ENCODE measurements at places on chromosomes 7 and 10.

DNA sequence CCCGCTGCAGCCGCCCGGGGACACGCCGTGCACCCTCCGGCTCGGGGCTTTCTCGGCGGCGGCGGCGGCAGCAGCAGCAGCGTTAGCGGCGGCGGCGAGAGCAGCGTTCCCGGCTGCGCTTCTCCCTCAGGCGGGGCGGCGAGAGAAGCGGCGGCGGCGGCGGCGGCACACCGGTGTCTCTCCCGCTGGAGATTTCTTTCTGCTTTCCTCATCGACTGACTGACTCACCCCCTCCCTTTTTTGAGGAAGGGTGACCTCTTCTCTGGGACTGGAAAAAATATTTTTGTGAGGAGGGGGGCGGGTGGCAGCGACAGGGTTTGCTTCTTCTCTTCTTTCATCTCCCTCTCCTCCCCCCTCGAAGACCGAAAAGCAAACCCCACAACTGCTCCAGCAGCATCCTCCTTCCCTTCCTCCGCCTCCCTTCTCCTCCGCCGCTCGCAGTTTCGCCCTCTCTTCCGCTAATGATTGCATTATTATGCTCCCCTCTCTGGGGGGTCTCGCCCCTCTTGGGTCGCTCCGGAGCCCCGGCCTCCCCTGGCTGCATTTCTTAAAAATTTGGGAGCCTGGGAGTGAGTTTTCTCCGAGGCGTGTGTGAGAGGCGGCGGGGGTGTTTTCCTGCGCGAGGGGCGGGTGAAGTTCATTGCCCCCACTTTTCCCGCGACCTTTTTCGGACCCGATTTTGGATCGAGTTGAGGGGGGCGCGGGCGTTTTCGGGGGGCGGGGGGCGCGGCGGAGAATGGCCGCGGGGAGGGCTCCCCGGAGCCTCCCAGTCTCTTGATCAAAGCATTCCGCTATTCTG, 411 bp downstream of the AUTS2 start:
- DNase-seq, result no peak

DNA sequence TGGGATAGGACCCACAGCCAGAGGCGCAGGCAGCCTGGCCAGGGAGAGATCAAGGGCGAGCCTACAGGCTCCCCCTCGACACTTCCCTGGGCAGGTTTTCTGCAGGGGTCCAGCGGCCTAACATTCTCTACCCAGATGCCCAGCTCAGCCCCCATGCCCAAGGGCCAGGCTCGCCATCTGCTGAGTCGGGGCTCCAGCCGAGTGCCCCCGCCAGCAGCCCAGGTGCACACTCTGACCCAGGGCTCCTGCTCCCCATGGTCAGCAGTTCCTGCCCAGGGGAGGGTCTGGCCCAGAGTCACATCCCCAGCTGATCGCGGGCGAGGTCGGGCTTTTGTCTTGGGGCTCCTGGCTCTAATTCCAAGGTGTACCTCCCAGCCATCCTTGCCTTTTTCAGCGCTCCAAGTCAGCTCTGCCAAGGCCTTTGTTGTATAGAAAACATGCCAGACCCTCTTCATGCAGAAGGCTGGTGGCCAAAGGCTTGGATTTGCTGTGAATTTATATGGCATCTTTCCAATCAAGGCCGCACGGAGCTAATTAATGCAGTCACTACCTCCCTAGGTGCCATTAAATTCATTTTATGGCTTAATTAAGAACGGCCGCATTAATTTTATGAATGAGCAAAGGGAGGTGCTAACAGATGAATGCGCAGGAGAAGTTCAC, 120.6 kb downstream of the LRRC18 start:
- DNase-seq, result no peak

GRCh38 chr10:71893920-71894319, 42.9 kb upstream of the PSAP start:
- no peak for DNase-seq

- no peak for DNase-seq
These were observed 64.4 kb downstream of the BPGM start for GRCh38 chr7:134710854-134711624.

GRCh38 chr7:37943905-37944736, 23.7 kb downstream of the EPDR1 start:
- DNase-seq, result no peak

DNA sequence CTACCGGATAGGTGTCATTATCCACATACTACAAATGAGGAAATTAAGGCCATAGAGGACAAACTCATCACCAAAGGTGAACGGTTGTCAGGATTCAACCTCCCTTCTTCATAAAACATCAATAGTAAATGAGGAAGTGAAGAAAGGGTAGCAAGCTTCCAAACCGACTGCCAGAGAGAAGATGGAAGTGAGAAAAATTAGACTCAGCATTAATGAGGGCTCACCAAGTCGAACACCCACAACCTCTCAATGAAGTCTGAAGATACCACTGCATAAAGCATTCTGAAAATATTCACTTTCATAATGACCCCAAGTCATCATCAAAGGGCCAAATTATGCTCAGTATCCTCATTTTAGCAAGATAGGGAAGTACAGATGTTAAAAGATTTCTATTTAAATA, 29.6 kb downstream of the ABCB4 start:
- no peak for DNase-seq

Measured in left ventricle myocardium inferior (tissue), 1 donor.